ENCODE measurements at places on chromosomes 2 and 18. TPM values are rescaled to one million over a fixed set of nuclear protein-coding genes. Genes with fewer than 3 reads are reported as not detected.

GRCh38 chr2:154374416-154374815, 324.1 kb upstream of the KCNJ3 start:
- no peak for DNase-seq

DNA sequence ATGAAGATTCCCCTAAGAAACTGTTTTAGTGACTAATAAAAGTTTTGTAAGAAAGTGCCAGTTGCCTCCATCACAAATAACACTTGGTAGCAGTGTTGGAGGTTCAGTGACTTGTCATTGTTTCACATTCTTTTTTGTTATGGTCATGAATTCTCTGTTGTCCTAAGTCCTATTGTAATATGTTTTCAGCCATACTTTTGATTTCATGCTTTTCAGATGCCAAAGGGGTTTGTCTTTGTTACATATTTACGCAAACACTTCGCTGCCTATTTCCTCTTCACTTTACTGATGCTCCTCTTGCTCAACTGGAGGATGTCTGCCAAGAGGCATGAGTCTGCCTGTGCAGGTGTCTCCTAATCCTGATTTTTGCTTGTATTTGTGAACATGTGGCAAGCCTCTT, 66.6 kb downstream of the PHLPP1 start:
- DNase-seq, result peak; percentile 54

DNA sequence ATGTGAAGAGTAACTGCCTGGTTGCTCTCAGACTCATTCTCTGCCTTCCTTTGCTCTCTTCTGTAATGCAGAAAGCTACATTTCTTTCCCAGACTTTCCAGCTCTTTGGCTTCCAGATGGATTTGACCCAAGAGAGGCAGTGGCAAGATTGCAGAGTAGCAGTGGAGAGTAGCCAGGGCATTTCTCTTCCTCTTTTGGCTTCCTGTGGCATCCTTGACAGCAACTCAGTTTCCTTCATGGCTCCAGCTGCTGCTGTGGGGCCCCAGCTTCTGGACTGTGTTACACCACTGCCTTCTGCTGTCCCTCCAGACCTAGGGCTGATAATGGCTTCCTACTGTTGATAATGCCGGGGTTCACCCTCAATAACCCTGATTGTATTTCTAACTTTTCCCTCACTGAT, 469.4 kb upstream of the SPRED2 start:
- DNase-seq, result no peak

- DNase-seq, result peak; percentile 1
Measured at GRCh38 chr18:78073275-78073674, 823.6 kb downstream of the GALR1 start.

GRCh38 chr18:63869851-63870250, 17.7 kb upstream of the SERPINB2 start:
- peak; percentile 48 for DNase-seq

The C1GALT1C1L gene
- total RNA-seq, result 2.5 TPM

The KCTD18 gene
- 21.9 TPM for total RNA-seq

The MGAT5 gene
- total RNA-seq, result 39.1 TPM

The LRRTM1 gene
- not detected for total RNA-seq

All from renal cortical epithelial cell (primary cell).